ENCODE measurements at places on chromosomes 7 and 10.

DNA sequence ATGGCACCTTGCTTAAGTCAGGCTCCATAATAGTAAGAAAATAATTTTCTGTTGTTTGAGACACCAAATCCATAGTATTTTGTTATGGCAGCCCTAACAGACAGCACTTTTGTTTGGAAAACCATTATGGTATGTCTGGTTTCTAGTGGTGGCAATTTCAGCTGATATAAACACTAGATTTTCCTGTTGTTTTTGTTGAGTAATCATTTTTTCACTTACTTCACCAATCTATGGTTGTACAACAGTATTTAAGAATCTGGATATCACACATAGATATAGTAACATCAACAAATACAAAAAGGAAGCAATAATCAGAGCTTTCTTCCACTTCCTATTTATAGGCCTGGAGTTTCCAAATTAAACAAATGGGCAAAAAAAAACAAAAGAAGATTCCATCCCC, 725.8 kb upstream of the POM121L12 start:
- H3K27ac ChIP-seq: no peak overlapping the region
- H3K4me1 ChIP-seq: no peaks in the 10 kb centered on the region

- no peaks in the 10 kb centered on the region for H3K36me3 ChIP-seq
- no peak overlapping the region for H3K27ac ChIP-seq
- H3K4me1 ChIP-seq: no peaks in the 10 kb centered on the region
These were observed 7.7 kb downstream of the CHAT start for GRCh38 chr10:49621561-49621960.

- H3K27ac ChIP-seq: no peak overlapping the region
- DNase-seq: no peak
- peaks cover 6% of the 10 kb centered on the region for H3K27me3 ChIP-seq
- no peak overlapping the region for H3K4me3 ChIP-seq
These were observed 30.4 kb upstream of the BMPER start for GRCh38 chr7:33874943-33875342.

DNA sequence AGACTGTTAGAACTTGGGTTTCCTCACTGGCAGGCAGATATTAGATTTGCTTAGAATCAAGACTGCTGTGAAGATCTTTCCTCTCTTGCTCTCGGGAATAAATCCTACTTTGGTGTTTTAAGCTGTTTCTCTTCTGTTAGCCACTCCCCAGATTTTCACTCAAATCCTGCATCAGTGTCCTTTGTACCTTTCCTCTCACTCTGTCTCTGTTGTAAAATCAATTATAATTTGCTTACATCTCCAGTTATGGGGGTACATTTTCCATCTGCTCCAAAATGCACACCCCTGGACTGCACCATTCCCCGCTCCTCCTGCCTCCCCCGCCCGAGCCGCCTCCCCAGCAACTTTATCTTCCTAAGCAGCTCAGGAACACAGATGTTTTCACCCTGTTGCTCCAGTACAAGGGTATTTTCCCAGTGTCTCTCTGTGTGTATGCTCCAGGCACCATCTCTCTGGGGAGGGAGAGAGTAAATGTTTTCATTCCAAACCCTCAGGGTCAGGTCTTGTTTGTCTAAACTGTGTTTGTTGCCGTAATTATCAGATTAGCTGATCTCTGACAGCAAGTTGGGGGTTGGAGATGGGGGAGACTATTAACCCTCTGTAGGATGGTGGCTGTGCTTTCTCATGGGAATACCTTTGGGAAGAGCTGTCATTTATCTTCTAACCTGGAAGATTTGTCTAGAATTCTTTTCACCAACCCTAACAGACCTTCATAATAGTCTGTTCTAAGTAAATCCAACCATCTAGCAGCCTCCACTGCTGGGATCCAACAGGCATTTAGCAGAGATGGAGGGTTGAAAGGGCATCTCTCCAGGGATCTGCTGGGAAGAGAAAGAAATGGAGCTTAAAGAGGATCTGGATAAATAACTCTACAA, 20.4 kb upstream of the GOT1 start:
- H3K36me3 ChIP-seq: no peaks in the 10 kb centered on the region
- DNase-seq: no peak
- H3K4me1 ChIP-seq: no peaks in the 10 kb centered on the region
- H3K4me3 ChIP-seq: no peak overlapping the region
- H3K27ac ChIP-seq: no peak overlapping the region

DNA sequence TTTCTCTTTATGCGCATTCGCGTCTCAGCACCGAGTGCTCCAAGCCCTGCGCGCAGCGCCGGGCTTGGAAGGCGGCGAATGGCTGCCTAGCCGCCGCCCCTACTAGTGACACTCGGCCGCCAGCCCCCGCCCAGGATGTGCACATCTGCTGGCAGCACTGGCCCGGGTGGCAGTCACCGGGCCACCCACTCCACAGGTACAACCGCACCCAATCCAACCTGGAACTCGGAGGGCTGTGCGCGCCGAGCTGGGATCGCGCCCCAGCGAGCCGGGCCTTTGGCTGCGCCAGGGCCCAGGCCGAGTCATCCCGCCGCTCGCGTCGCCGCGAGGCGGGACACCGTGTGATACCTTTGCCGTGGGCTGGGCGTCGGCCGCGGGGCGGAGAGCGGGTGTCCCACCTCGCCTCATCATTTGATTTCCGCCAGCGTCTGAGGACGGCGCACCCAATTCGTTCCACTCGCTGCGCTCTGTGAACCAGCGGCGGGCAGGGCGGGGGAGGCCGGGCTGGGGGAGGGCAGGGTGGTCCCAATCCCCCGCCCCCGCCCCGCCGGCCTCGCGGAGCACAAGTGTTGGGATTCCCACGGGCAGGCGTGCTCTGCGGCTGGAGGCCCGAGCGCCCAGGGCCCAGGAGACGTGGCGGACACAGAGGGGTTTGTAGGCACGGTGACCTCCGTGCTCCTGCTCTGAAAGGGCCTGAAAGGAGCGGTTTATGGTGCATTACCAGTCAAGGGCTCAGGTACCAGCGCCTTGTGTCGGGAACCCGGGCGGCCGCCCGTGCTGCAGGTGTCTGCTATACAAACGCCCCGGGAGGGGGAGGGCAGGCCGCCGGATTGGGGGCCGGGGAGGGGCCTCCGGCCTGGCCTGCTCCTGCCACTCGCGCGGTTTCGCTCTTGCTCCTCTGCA, 17.8 kb upstream of the PTF1A start:
- no peak overlapping the region for H3K4me3 ChIP-seq
- peaks cover 62% of the 10 kb centered on the region for H3K27me3 ChIP-seq
- peaks cover 6% of the 10 kb centered on the region for H3K4me1 ChIP-seq
- DNase-seq: no peak
- H3K36me3 ChIP-seq: no peaks in the 10 kb centered on the region

DNA sequence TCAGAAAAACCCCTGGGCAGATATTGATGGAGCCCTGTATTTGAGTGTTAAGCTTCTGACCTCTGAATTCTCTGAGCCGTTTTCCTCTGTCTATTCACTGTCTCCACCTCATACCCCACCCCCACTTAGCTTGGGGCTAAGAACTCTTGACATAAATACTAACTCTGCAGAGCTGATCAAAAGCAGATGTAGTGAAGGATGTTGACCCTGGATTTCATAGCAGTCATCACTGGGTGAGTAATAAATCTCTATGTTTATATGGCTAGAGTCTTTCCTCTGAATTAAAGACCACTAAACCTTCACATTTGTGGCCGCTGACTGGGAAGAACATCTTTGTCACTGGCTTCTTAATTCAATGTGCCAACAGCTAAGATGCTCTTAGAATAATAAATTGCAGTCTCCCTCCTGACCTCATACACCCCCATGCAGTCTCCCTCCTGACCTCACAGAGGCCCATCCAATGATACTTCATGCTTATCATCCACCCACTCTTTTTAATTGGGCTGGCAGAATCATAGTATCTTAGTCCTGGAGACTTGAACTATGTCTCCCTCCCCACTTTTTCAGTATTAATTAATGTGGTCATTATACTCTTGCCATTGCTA, 78.0 kb upstream of the MACROH2A2 start:
- no peak for DNase-seq
- peaks cover 3% of the 10 kb centered on the region for H3K4me1 ChIP-seq
- H3K4me3 ChIP-seq: no peak overlapping the region
- peaks cover 25% of the 10 kb centered on the region for H3K27me3 ChIP-seq
